NCI-H1048 (cell line): ENCODE measurements at places on chromosomes 16 and 17.

GRCh38 chr17:62045517-62045916, 19.6 kb downstream of the MED13 start:
- DNase-seq = no peak

DNA sequence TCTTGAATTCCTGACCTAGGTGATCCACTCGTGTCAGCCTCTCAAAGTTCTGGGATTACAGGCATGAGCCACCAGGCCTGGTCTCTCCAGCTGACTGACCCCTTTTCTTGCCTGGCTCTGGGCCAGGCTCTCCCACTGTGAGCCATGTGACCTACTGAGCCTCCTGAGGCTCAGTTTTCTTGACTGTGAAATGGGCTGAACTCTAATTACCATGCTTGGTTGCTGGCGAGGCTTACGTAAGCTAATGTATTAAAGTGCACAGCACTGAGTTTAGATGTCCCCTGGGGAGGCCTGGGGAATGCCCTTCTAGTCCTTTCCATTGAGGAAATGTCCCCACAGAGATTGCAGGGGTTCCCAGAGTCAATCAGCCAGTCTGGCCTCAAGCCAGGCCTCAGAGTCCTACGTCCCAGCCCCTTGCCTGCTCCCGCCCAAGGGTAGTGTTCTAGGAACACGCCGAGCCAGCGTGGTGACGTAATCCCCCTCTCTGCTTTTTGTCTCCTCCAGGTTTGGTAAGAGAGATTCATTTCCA, 45.8 kb upstream of the LGALS9 start:
- DNase-seq = no peak

DNA sequence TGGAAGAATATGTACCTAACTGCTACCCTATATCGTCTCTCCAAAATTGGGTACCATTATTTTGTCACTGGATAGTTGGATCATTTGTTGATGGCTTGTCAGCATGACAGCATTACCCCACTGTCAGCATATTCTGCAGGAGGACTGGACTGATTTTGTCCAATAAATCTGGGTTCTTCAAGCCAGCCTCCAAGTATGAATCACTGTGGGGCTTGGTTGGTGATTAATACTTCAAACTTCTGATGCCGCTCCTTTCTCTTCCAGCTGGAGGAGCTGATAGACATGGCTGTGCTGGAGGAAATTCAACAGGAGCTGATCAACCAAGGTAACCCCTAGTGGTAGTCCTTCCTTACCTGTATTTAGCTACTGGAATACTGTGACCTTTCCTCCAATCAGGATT, 2.5 kb downstream of the RPAIN start:
- DNase-seq = no peak

- DNase-seq = no peak
Observed at GRCh38 chr16:53672461-53672860, 31.2 kb downstream of the RPGRIP1L start.

GRCh38 chr17:61196302-61196704, 203.3 kb upstream of the TBX2 start:
- DNase-seq = no peak

DNA sequence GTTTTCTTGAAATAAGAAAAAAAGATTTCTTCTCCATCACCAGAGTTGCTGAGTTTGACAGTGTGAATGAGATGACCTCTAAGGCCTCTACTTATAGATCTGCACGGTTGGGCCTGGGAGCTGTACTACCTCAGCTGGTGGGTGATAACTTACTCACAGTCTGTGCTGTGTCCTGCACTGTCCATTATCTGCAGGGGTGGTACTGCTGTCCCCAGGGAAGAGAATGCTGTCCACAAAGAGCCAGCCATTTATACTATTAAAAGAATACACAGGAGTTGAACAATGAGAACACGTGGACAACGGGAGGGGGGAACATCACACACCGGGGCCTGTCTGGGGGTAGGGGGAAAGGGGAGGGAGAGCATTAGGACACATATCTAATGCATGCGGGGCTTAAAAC, 655.3 kb downstream of the WWOX start:
- DNase-seq = no peak

DNA sequence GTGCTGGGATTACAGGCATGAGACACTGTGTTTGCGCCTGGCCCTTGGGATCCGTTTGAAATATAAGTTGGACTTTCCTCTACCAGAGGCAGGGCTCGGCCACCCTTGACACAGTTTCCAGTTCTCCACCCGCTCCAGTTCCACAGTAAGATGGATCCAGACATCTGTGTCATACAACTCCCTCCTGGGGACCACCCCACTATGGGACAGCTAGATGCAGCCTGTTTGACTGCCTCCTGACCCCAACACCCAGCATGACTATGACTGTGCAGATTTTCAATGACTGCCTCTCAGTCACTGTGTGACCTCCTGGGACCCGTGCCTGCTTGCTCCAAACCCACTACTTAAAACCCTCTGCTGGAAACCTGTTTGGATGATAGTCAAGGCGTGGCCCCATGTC, 166.7 kb downstream of the IRF8 start:
- DNase-seq = no peak

DNA sequence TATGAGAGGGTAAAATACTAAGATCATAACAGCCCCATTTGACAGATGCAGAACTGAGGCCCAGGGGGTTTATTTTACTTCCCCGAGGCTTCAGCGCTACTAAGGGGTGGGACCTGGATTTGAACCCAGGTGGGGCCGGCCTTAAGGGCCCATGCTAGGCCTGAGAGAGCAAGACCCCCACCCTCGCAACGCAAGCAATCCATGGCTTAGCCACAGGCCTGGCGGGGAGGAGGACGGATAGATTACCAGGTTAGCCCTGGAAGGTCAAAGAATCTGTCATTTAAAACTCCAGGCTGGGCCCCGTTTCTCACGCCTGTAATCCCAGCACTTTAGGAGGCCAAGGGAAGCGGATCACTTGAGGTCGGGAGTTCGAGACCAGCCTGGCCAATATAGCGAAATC, 1.9 kb upstream of the CDH3 start:
- no peak for DNase-seq

DNA sequence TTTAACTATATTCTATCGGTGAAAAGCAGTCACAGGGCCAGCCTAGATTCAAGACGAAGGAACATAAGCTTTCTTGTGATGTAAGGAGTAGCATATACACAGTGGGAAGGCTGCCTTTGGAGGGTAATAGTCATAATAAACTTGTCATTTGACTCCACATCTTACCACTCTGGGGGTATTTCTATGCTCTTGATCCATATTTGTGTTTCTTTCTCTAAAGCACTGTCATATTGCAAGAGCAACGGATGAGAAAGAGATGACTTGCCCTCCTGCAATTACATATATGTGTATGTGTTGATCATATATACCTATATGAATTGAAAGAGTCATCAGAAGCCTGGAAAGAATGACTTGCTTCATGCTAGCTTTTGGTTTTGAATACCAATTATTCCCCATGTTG, 225.4 kb upstream of the HS3ST3A1 start:
- DNase-seq = no peak

DNA sequence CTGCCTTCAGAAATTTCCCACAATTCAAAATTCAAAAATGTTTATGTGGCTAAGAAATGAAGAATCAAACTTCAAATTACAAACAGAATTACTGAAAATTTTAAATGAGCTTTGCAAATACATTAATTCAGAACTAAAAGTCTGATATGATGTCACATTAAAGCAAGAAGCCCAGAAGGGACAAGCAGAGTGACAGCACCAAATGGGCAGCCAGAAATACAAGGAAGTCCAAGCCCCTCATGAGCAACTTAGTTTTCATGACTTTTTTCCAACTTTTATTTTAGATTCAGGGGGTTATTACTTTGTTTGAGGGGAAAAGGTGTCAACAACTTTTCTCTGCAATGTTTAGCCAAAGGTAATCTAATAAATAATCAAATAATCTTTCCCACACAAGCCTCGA, 21.5 kb downstream of the UBE2G1 start:
- no peak for DNase-seq

- no peak for DNase-seq
Observed at GRCh38 chr16:77444147-77444460, 9.3 kb upstream of the ADAMTS18 start.

DNA sequence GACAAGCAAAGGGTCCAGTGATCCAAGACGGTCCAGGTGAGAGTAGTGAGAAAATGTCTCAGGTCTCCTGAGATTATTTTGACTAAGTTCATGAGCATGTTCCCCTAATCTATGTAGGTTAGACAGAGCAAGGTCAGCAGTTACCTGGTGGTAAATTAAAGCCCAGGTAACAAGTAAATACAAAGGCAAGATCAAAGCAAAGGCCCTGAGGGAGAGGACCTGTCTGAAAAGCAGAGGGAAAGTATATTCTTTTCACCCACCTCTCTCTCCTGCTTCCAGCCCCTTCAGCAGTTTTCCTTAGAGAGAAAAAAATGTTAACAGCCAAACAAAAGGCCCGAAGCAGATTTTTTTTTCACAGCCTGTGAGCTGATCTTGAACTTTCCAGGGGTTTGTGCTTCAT, 302.7 kb downstream of the MAP2K6 start:
- DNase-seq = no peak

DNA sequence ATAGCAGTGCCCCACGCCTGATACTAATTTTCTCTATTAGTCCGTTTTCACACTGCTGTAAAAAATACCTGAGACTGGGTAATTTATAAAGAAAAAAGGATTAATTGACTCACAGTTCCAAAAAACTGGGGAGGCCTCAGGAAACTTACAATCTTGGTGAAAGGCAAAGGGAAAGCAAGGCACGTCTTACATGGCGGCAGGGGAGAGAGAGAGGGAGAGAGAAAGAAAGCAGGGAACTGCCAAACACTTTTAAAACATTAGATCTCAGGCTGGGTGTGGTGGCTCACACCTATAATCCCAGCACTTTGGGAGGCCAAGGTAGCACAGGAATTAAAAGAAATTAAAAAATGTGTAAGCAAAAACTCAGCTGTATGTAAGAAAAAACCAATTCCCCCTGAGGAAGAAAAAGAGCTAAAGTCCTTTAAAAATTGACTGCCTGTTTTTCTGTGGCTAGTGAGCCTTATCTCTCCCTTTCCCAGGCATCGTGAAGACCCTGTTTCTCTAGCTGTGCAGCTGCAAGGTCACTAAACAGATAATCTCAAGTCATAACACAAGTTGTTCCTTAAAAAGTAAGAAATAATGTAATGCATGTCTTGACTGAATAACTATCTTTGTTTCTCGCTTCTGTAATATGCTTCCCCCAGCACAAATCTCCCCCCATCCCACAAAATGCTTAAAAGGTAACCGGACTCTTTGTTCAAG, 14.0 kb downstream of the ZSCAN10 start:
- no peak for DNase-seq

- no peak for DNase-seq
Observed at GRCh38 chr16:79876332-79876730, 275.8 kb upstream of the MAF start.

- no peak for DNase-seq
Observed at GRCh38 chr16:88923926-88924833, 52.8 kb downstream of the CBFA2T3 start.

DNA sequence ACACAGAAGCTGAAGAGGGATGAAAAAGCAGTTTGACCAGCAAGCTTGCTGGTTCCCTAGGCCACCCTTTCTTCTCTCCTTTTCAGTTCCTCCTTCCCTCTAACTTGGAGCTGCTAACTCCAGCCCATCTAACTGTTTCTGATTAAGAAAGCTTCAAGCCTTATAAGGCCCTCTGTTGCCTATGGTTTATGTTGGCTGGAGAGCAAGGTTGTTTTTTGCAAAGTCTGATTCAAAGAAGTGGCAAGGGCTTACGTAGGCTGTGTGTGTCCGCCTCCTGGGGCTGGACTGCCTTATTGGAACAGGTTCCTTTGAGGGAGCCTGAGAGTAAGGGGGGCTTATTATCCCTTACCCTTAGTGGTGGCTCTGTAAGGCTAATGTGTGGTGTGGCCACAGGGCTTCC, 7.1 kb downstream of the AKAP1 start:
- DNase-seq = no peak

DNA sequence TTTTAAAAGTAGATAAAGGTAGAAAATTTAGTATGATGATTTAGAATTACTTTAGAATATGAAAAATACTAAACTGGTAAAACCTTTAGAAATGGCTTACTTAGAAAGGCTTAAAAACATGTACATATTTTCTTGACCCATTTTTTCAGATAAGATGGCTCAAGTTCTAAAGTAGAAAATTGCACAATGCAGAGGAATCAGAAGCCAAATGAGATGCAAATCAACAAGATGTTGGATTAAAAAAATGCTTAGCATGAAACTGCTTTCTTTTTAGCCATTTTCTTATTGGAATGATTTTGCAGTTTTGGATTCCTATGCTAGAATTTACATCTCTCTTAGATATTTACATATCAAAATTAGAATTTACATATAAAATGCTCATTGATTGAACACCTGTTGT, 1.5 kb upstream of the KRTAP3-1 start:
- peak; percentile 38 for DNase-seq

DNA sequence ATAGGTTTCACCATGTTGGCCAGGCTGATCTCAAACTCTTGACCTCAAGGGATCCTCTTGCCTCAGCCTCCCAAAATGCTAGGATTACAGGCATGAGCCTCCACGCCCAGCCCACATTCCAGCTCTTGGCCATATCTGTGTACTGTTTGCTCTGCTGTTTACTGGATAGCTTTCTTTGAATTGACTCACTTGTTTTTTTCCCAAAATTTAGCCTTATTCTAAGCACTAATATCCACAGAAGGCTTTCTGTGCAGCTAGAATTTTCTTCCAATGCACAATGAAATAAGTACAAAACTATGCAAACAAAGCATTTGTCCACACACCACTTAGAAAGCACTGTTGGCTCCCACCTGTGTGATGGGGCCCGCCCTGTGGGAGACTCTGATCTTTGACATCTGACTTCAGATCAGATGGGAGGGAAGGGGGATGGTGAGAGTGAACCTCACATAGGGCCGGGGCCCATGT, 72.2 kb downstream of the CLEC16A start:
- DNase-seq = no peak

- no peak for DNase-seq
Observed at GRCh38 chr17:82956726-82957468, 117.1 kb upstream of the ZNF750 start.

DNA sequence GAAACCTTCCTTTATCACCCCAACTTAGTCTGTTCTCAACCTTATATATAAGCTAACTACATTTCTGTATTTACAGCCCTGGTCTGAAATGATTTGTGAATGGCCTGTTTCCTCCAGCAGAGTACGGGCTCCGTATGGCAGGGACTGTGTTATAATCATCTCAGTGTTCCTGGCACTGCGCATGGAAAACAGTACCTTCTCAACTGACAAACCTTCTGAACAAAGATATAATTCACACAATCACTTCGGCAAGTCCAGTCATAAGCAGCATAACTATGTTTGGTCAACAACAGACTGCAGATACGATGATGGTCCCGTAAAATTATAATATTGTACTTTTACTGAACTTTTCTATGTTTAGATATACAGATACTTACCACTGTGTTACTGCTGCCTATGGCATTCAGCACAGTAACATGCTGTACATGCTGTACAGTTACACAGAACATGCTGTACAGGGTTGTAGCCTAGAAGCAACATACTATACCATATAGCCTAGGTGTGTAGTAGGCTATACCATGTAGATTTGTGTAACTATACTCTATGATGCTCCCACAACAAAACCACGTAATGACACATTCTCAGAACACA, 30.0 kb downstream of the ANKFY1 start:
- no peak for DNase-seq

- no peak for DNase-seq
Observed at GRCh38 chr16:82149536-82149935, 20.5 kb downstream of the MPHOSPH6 start.
